Sciatic nerve (tissue), 2 donors: ENCODE measurements at places on chromosomes 7 and 10.
A peak's percentile ranks its signal among the peaks of the same experiment; 100 is the strongest.

GRCh38 chr7:47078241-47078640 is 503.7 kb downstream of the TNS3 start:
- no peak for DNase-seq

DNA sequence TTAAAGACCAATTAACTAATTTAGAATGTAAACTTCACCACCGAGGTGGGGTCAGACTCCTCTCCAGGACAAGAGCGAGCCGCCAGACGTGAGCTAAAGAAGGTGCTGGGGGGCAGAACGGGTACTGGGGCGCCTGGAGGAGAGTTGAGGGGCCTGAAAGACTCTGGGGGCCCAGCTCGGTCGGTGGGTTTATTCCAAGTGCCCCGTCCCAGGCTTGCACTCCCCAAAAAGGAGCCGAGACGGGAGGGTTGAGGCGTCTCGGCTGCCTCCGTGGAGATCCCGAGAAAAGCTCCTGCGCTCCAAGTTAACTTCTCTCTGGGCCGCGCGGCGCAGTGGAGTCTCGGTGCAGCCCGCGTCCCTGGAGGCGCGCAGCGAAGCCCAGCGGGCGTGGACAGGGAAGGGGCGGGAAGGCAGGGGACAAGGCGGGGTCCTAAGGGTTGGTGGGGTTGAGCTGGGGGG is 553.3 kb downstream of the TFEC start:
- peak; percentile 59 for DNase-seq

- no peak for DNase-seq
Measured at GRCh38 chr10:54745436-54745835, 55.6 kb downstream of the PCDH15 start.

DNA sequence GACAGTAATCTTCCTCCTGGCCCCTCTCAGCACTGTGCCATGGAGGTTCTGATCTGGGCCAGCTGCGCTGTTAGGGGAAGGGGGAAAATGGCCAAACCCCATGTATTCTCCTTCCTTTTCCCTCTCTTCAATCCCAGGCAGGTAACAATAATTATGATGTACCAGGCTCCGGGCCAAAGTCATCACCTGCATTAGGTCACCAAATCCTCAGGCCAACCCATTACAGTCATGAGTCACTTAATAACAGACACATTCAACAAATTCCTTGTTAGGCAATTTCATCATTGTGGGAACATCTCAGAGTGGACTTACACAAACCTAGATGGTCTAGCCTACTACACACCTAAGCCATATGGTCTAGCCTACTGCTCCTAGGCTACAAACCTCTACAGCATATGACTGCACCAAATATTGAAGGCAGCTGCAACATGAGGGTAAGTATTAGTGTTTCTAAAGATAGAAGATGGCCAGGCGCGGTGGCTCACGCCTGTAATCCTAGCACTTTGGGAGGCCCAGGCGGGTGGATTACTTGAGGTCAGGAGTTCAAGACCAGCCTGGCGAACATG is 2.2 kb upstream of the HSPB1 start:
- no peak for DNase-seq
